ENCODE measurements at places on chromosomes 2 and 18.

GRCh38 chr2:190513877-190514276 is 20.6 kb downstream of the NEMP2 start:
- no peaks in the 10 kb centered on the region for H3K27me3 ChIP-seq
- H3K27ac ChIP-seq, result no peak overlapping the region
- H3K4me3 ChIP-seq, result no peak overlapping the region
- no peak for DNase-seq

DNA sequence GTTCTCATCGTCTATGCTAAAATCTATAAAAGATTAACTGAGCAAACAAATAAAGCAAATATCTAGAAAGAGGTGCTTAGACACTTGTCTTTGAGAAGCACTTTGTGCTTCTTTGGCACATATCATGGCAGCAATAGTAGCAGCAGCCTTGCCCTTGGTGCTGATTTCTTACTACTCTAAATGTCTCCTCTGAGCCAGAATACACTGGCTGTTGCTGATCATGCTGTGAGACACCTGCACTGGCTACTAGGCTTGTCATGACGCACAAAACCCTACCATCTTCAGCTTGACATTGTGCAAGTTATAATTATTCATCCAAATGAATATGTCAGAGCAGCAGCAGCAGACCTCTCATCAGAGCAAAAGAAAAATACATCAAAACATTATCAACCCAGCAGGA is 46.7 kb downstream of the FANCL start:
- DNase-seq, result no peak
- H3K4me3 ChIP-seq, result no peak overlapping the region
- H3K36me3 ChIP-seq, result peaks cover 39% of the 10 kb centered on the region
- no peaks in the 10 kb centered on the region for H3K27me3 ChIP-seq
- H3K4me1 ChIP-seq, result no peaks in the 10 kb centered on the region

DNA sequence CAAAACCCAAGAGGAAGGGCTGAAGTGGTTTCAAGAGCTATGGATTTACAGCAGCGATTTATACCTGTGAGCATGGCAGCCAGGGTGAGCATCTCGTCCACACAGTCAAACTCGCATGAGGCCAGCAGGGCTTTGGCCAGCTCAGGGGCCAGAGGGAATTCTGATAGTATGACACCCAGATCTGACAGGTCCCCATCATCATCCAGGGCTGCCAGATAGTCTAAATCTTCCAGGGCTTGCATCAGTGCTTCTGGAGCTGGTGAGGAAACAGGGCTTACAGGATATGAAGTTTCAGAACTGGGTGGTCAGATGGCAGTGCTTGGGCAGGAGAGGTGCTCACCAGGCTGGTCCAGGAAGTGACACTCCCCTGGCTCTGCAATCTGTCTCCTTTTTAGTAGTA is 3.5 kb downstream of the DQX1 start:
- no peak for DNase-seq
- H3K36me3 ChIP-seq, result peaks cover 19% of the 10 kb centered on the region
- peaks cover 23% of the 10 kb centered on the region for H3K27me3 ChIP-seq
- no peak overlapping the region for H3K27ac ChIP-seq
- peaks cover 2% of the 10 kb centered on the region for H3K4me1 ChIP-seq

DNA sequence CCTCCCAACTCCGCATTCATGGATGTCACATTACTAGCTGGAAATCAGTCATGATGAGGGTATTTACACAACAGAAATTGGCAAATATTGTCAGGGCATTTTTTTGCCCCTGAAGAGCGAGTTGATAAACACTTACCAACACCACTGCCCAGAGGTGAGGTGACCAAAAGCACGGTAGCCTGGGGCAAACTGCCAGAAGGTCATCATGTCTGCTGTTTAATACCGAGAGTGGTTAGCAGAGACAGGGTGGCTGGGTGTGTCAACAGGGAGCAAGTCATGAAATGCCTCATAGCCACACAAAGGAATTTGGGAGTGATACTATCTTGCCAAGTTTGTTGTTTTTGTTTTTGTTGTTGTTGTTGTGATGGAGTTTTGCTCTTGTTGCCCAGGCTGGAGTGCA is 37.0 kb upstream of the EPC2 start:
- H3K36me3 ChIP-seq, result no peaks in the 10 kb centered on the region
- no peak for DNase-seq
- H3K4me3 ChIP-seq, result no peak overlapping the region

- H3K27me3 ChIP-seq, result peaks cover 21% of the 10 kb centered on the region
- no peak overlapping the region for H3K27ac ChIP-seq
- H3K4me1 ChIP-seq, result no peaks in the 10 kb centered on the region
- H3K4me3 ChIP-seq, result no peak overlapping the region
- H3K36me3 ChIP-seq, result no peaks in the 10 kb centered on the region
Observed at GRCh38 chr2:130302164-130302886, 40.4 kb upstream of the IMP4 start.

GRCh38 chr2:6181525-6181924 is 489.3 kb downstream of the SOX11 start:
- no peaks in the 10 kb centered on the region for H3K27me3 ChIP-seq
- no peak overlapping the region for H3K27ac ChIP-seq
- H3K4me3 ChIP-seq, result no peak overlapping the region
- no peak for DNase-seq

DNA sequence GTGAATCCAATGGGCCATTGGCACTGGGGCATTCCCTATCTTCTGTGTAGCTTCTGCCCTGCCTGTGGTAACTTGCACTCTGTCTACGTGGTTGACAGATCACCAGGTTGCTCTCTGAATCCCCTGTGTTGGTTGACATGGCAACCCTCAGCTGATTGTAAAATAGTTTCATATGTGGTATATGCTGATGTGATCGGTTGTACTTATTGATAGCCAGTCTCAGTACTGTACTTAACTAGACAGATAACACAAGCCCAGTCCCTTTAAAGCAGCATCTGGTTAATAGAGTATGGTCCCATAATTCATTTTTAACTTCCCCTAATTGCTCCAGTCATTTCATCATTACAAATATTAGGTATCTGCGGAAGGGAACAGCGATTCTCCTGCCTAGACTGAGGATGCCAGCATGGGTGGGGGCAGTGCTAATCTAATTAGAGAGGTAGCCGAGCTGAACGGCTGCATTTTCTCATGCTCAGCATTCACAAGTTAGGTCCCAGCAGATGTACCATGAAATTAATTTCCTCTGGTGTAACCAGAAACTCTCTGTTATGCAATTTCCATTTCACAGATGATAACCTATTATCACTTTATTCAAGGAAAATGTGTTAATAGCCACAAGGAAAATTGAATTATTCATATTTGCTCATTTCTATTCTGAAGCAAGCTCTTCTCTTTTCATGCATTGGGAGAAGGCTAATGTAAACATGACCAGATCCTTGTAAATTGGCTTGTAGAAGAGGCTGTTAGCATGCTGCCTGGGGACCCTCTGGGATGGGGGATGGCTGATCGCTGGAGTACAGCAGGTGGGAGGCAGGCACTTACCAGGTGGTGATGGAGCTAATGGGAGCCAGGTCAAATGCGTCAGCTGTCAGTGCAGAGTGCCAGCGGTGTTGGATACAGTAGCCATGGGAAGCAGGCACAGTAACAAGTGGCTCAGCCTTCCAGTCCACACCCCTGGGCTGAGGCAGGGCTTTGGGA is 608.3 kb downstream of the GALR1 start:
- no peaks in the 10 kb centered on the region for H3K4me1 ChIP-seq
- H3K27ac ChIP-seq, result no peak overlapping the region
- DNase-seq, result no peak
- H3K4me3 ChIP-seq, result no peak overlapping the region
- peaks cover 8% of the 10 kb centered on the region for H3K27me3 ChIP-seq

DNA sequence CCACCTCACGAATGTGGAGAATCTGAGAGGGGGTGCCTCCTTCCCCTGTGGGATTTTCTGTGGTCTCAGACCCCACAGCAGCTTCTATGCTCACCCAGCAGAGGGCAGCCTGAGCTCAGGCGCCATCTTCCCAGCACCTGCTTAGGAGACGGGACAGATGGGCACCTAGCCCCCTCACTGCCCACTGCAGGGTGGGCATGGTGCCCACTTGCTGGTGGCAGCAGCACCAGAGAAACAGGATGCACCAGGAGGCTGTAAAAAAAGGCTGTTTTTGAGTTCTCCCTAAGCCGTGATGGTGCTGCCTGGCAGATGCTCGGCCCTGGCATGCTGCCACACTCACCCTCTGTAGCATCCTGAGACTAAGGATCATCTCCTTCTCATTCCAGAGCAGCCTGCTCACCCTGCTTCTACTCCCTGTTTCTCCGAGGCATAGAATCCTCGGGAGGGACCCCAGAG is 19.1 kb upstream of the SLC20A1 start:
- H3K4me1 ChIP-seq, result peaks cover 73% of the 10 kb centered on the region
- H3K27me3 ChIP-seq, result no peaks in the 10 kb centered on the region
- H3K27ac ChIP-seq, result peak overlapping the region; percentile 99
- no peak overlapping the region for H3K4me3 ChIP-seq

- H3K4me3 ChIP-seq, result no peak overlapping the region
- no peaks in the 10 kb centered on the region for H3K27me3 ChIP-seq
- H3K36me3 ChIP-seq, result no peaks in the 10 kb centered on the region
- H3K27ac ChIP-seq, result no peak overlapping the region
- DNase-seq, result no peak
Observed at GRCh38 chr2:16392647-16393499, 272.8 kb downstream of the CYRIA start.

All from RWPE2 (cell line).